ENCODE measurements at places on chromosomes 7 and 10.

DNA sequence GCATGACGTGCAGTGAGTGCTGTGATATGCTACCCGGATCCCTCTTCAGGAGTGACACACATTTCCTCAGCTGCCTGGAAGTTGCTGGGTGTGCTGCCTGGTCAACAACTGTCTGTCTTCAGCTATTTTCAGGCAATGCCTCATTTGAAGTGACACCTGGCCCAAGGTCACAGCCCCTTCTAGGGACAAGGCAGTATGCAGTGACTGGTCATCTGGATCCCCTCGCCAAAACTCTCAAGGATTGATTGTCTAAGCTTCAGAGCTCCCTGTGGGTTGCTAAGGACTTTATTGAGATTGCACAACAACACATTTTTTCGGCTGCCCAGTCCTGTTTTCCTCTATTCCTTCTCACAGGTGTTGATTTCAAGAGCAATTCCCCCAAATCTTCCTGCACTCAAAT lies 108.8 kb downstream of the GNAI1 start:
- DNase-seq, result no peak

DNA sequence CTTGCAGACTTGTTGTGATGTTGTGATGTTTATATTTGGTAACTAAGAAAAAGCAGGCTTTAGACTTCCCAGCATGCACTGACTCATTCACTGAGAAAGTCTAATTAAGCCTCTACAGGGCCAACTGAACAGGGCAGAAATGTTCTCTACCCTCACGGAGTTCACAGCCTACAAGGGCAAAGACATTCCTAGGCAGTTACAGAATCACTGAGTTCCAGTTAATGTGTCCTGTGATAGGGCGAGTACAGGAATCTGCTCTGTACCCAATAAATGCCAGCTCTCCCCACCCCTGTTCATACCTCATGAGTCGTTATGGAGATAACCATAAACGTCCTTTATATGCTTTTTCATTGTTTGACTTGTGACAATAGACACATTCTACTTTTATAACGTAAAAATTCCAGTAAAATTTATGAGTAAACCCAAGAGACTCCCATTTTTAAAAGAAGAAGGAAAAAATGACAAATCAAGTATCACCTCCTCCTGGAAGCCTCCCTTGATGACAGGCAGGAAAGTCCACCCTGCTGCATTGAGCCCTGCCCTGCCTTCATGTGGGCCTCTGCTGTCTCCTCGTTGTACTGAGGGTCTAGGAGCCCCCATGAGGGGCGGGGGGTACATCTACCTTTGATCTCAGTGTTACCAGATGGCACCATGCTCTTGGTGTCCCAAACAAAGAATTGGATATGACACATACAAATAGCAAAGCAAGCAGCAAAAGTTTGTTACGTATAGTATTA lies 14.3 kb downstream of the MUC12 start:
- no peak for DNase-seq

DNA sequence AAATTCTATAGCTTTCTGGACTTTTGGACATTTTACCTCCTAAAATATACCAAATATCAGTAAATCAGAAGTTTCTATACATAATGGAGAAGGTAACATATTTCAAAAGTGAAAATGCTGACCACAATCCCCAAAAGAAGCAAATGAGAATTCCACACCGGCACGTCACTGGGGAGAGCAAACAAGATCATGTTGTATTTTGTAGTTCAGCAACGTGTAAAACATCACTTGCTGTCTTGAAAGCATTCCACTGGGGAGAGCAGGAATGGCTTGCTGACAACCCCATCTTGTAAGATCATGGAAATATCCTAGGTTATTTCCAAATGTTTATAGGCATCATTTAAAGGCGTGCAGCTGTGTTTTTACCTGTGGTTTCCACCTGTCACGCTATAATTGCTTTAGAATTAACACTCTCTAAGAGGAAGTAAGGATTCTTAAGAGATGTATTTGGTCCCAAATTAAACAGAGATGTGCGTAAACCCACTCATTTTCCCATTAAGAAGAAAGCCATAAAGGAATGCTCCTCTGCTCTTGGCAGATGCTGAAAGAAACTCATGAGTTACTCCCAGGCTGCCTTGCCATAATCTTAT lies 397.1 kb upstream of the POT1 start:
- DNase-seq, result no peak

GRCh38 chr7:85686401-85687181 lies 499.7 kb upstream of the SEMA3D start:
- DNase-seq, result no peak

GRCh38 chr10:27687743-27688142 lies 57.9 kb downstream of the MKX start:
- DNase-seq, result no peak

DNA sequence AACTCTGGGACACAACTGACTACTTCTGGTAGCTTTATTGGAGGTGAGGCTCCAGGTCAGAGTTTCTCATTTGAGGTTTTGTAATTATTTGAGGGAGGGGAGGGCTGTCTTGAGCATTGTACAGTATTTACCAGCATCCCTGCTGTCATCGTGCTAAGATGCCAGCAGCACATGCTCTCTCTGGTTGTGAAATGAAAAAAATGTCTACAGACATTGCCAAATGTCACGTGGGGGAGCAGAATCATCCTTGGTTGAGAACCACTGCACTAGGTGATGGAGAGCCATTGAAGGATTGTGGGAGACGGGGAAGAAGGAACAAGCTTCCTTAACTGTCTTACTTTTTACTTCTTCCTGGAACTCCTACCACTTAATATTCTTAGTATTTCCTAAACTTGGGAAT lies 5.0 kb downstream of the SEPTIN7 start:
- no peak for DNase-seq

DNA sequence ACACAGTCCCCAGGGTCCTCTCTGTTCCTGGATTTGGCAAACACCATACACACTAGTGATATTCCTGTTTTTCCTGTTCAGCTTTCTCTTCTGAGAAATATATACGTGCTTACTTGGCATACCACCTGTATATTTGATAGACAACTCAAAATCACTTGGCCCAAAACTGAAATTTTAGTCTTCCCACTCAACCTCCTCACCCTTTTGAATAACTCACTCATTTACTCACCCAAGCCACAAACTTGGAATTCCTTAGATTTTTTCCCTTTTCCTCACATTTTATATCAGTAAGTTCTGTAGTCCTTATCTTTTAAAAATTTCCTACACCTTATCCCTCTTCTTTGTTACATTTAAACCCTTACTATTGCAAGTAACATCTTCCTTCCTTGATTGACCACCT lies 143.4 kb downstream of the PPP1R3A start:
- no peak for DNase-seq

Data from stimulated activated CD4-positive, alpha-beta T cell treated with anti-CD3 and anti-CD28 coated beads, Interleukin-15, amount 100 ng/mL, for 48 hours (primary cell).